Fibroblast of villous mesenchyme (primary cell): ENCODE measurements at places on chromosomes 4 and X.
A peak's percentile ranks its signal among the peaks of the same experiment; 100 is the strongest.

DNA sequence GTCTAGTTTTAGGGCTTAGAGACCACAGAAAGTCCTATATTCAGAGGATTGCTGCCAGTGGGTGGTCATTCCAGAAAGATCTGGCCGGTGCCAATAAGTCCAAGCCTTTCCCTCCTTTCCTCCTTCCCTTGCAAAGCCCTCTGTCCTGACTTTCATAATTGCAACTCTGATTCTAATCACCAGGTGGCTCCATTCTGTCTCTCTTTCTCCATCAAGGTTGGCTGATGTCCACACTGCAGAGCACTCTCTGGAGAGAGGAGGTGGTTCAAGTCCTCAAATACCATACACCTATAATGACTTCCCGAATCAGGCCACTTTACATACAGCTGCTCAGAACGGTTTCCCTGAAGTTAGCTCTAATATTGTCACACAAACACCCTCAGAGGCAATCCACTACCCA is 22.4 kb upstream of the ARMCX4 start:
- DNase-seq, result peak; percentile 39

GRCh38 chr4:184310881-184311709 is 93.4 kb upstream of the ENPP6 start:
- no peak for DNase-seq

DNA sequence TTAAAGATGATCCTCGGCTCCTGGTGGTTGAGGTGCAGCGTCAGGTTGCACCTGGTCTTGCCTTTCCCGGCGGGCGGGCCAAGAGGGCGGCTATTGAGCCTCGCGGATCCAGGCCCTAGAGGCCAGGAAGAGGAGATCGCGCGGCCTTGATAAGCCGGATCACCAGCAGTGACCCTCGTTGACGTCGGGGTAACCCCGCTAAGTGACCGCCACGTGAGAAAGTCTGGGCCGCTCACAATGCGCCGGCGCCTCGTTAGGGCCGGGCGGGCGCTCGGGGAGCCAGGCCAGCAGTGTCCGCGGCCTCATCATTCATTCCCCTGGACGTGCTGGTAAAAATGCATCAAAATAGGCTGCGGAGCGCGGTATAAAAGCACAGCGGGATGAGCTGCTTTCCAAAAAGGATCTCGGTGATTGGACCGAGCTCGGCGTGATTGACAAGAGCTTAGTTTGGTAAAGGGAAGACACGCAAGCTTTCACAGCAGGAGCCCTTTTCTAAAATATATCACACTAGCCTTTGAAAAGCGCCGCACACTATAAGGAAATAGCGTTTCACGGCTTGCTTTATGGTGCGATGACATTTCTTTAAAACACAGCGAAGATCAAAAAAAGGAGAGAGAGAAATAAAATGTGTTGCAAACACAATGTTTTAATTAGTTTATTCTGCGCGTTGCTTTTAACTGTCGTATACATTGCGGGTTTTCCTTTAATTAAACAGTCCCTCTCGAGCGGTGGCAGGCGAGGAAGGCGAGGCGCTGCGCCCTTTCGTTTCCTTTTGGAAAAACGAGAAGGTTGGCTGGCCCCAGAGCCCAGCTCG is 15.9 kb upstream of the ZIC3 start:
- no peak for DNase-seq

GRCh38 chrX:22534643-22535042 is 261.9 kb downstream of the CBLL2 start:
- DNase-seq, result peak; percentile 22

- no peak for DNase-seq
Observed at GRCh38 chr4:57136281-57136680, 26.1 kb upstream of the IGFBP7 start.

GRCh38 chrX:150438165-150438564 is 75.0 kb downstream of the MAMLD1 start:
- peak; percentile 54 for DNase-seq

DNA sequence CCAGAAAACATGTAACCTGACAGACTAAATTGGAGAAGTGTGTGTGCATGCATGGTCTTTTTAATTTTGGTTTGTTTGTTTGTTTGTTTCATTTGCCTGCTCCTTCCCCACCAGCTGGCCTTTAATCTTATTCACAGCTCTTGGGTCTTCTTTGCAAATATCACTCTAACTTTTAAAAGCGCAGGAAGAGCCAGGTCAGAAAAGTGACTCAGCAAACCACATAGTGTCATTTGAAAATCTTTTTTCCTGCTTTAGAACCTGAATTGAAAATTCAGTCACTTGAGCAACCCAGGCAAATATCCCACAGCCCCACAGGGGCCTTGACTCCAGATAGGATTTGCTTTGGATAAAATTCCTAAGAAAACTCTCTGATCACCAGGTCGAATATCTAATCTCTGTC is 4.6 kb downstream of the TMEM255A start:
- no peak for DNase-seq

DNA sequence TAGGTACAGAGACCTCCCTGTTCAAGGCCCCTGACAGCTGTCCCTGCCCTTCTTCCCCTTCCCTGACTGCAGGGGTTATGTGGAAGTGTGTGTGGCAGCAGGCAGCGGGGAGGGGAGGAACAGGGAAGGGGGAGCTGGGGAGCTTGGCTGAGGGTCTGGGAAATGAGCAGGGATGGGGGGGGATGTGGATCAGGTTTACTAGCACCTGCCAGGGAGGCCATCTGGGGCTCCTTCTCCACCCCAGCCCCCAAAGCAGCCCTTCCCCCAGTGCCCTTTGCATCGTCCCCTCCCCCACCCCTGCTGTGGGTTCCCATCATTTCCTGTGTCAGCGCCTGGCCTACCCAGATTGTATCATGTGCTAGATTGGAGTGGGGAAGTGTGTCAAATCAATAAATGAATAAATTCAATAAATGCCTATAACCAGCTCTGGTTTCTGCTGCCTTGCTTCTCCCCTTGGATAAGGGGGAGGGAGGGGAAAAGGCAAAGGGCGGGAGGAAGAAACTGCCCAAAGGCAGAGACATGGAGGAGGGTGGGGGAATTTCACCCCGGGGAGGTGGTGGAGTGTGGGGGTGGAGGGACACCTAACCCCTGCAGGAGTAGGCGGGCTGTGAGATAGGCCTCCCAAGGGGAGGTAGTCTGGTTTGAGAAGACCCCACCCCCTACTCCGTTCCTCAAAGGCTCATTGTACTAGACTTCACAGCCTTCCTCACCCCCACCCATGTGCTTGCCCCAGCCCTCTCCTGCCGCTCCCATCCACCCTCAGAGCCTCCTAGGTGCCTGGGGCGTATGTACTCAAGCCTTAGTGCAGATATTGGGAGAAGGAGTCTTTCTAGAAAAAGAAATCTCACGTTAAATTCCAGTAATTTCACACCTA is 3.2 kb downstream of the CXorf65 start:
- DNase-seq, result no peak

- no peak for DNase-seq
Observed at GRCh38 chr4:150234246-150234645, 156.0 kb downstream of the DCLK2 start.

- peak; percentile 58 for DNase-seq
Observed at GRCh38 chr4:53764761-53765490, 173.6 kb upstream of the LNX1 start.

- DNase-seq, result peak; percentile 18
Observed at GRCh38 chr4:138835832-138836533, 179.6 kb upstream of the NOCT start.

GRCh38 chr4:143558286-143558685 is 44.8 kb downstream of the SMARCA5 start:
- DNase-seq, result no peak

DNA sequence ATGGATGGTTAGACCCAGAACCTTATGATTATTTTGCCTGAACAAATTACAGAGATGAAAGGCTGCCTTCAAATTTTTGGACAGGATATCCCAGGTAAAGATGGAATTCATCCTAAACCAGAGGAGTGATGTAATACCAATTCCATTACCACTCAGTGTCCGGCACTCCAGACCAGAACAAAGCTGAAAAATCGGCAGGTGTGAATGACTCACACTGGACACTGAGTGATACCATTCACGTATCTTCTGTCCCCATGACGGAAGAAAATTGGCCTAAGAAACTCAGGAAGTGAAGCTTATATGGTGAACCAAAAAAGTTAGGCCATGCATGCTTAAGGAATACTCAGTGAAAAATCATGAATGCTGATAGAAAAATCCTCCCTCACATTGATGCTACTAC is 34.5 kb downstream of the PALLD start:
- DNase-seq, result no peak

- DNase-seq, result no peak
Observed at GRCh38 chrX:11756354-11757318, 1.4 kb upstream of the MSL3 start.

GRCh38 chrX:314781-315595 is 3.6 kb downstream of the GTPBP6 start:
- no peak for DNase-seq

GRCh38 chr4:81891005-81891996 is 419.6 kb upstream of the RASGEF1B start:
- no peak for DNase-seq

DNA sequence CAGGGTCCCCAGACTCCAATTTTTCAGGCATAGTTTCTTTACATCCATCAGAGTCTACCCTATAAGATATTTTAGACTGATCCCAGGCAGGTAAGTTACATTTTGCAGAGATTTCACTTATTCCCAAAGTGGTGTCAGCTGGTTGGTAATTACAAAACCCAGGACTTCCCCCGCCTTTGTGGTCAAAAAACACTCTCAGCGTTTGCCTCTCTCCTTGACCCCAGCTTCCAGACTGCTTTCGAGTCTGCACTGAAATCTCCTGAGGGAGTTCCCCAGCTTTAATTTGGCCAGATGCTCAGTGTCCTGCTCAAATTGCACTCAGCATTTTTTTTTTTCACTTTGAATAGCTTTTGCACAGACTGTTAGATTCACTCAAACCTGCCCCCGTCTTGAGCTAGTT is 11.2 kb upstream of the AMOT start:
- DNase-seq, result peak; percentile 50

DNA sequence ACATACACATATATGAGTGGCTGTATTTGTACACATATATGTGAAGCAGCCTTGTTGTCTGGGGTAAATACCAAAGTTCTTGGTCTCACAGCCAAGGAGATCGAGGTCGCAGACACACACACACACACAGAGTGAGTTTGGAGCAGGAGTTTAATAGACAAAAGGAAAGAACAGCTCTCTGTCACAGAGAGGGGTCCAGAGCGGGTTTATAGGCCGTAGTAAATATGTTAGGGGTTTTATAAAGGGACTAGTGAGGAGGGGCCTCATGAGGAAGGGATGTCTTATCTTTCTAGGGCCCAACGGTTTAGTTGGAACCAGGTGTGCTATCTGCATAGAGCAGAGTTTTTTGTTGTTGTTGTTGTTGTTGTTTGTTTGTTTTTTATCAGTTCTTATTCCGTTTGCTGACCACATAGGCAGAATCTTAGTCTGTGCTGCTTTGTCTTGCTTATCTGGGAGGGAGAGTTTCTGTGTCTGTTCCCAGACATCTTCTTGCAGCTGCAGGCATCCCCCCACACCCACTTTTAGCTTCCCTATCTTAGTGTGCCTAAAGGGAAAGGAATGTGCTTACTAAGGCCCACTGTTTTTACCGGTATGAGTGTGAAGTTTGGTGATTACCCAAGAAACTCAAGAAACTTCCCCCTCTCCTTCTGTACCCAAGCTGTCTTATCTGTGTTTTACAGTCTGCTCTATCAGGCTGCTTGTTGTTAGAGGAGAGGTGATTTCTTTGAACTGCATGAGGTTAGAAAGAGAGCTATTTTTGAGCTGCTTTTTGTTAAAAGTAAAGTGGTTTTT is 91.9 kb downstream of the TENT5D start:
- DNase-seq, result peak; percentile 3

- peak; percentile 94 for DNase-seq
Observed at GRCh38 chrX:134807039-134807729, 148.9 kb upstream of the PLAC1 start.

- no peak for DNase-seq
Observed at GRCh38 chrX:85994228-85994627, 53.1 kb downstream of the CHM start.

DNA sequence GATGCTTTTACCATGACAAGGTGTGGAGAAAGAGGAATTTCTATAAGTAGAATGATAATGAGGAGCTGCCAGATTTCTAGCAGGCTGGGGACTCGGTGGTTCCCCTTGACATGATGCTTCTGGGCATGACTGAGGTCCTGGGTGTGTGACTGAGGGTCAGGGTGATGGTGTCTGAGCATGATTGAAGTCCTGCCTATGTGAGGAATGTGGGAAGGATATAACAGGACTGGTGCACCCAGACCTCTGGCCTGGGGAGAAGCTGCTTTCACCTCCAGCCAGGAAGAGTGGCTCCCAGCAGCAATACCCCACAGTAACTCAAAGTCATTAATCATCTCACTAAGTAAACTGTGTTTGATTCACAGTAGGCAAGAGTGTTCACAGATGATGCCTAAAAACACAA is 17.4 kb downstream of the SORBS2 start:
- DNase-seq, result no peak
